Ascending aorta (tissue), 2 donors: ENCODE measurements at places on chromosomes 12 and 14. TPM values are rescaled to one million over a fixed set of nuclear protein-coding genes. Genes with fewer than 3 reads are reported as not detected.

ANKRD13A gene
- total RNA-seq, result 199 TPM

FOXG1 gene
- total RNA-seq, result not detected

DNA sequence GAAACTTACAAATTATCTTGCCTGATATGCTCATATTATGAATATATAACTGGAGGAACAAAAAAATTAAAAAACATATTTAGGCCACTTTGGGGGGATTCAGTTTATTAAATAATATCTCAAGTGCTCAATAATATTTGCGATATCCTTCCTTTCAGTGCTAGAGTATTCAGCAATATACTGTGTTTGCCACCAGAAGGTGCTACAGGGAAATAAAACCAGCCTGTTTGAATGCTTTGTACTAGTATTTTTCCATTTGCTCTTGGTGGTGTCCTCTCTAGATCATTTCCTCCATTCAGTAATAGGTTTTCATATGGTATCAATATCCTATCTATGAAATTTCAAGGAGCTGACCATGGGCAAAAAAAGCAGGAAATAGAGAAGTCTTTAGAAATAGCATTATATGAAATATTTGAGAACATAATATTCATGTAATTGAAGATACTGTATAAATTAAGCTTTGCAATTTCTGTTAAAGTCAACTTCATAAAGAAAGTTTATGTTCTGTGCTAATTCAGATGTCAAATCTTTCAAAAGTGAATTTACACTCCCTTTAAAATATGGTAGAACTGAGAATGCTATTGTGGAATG, 106.2 kb upstream of the NAV3 start:
- DNase-seq, result no peak

DNA sequence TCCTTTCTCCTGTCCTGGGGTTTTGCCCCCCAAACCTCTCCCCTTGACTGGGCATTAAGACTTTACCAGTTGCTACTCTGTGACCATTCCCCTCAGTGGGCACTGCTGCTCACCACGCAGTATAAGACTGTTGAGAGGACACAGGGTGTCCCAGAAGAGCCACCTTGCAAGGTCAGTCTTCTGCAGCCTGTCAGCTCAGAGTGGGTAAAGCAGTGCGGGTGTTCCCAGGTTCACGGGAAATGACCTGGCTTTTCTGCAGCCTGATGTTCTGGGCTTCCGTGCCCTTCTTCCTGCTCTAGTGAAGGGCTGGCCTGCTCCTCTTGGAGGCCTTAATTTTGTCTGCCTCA, 34.2 kb downstream of the KCNA1 start:
- DNase-seq, result no peak

DNA sequence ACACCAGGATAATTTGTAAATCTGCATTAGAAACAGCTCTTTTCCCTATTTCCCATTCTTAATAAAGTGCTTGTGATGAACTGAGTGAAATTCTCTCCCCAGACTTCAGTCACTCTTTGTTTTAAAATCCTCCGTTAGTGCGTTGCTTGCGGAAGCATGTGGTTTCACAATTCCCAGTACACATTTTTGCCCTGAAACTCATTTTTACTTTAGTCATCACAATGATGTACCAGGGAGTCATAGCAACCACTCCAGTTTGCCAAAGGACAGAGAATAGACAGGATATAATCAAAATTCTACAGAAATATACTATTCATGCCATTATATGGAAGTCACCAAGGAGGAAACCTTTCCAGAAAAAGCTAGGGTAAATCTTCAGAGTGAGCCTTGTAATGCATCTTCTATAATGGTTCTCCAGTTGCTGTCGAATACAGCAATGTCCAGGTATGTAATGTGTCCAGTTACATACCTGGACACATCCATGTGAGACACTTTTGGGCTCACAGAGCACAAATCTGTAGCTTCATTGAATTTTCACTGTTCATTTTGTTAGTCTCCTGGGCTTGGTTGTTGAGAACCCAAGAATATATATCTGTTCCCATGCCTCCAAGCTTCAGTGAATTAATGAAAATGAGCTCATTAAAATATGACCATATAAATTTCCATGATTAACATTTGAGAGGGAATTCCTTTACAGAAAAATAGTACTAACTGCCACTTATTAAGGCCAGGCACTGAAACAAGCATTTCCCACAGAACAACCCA, 57.8 kb downstream of the GPR135 start:
- no peak for DNase-seq
